Fibroblast of skin of right biceps (primary cell): ENCODE measurements at places on chromosomes 3 and 15.

DNA sequence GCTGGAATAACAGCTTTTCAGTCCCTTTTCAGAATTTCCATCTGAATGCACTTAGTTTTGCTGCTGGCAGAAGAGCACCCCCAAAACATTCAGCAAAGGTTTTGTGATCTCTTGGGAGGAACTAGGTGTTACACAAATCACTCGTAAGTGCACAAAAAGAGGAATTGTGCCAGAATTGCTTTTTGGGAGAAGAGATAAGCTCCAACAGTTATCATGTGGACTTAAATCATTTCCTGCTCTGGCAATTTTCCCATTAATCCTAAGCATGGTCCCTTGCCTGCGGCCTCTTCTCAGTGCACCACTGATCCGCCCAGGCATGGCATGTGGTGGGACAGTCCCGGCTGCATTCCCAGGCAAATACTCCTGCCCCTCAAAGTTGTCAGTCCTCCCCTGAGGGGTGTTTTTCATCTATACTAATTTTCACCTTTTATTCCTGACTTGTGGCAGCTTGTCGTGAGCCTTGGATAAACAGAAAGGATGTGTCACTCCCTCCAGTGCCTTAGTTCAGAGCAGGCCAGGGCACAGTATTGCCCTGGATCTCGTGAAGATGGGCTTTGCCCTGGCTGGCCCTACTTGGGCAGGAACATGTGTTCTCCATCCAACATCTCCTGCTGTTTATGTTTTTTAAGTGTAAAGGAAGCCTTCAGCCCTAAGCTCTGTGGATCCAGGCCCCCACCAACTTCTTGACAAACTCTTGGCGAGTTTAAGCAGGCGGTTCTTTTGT, 44.6 kb upstream of the VILL start:
- peak; percentile 61 for DNase-seq

GRCh38 chr15:94951538-94951937, 720.2 kb downstream of the MCTP2 start:
- no peak for DNase-seq

- no peak for DNase-seq
These were observed 16.4 kb downstream of the CHRNA3 start for GRCh38 chr15:78604420-78604819.

GRCh38 chr3:111861391-111861790, 2.3 kb downstream of the PHLDB2 start:
- no peak for DNase-seq

DNA sequence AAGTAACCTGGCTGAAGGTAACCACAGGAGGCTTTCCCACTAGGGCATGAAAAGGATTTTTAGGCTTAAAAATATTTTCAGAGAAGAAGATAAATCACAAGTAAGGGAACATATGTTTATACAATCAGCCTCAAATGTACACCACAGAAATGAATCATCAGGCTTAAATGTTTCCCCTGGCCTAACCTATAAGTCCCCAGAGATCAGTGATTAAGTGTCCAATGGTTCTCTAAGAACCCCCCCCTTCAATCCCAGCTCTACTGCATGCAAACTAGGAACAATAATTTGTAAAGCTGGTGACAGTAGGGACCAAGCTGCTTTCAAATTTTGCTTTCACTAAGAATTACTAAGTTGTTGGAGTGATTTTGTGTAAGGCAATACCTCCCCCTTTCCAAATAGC, 431.6 kb upstream of the LMCD1 start:
- DNase-seq: peak; percentile 67

DNA sequence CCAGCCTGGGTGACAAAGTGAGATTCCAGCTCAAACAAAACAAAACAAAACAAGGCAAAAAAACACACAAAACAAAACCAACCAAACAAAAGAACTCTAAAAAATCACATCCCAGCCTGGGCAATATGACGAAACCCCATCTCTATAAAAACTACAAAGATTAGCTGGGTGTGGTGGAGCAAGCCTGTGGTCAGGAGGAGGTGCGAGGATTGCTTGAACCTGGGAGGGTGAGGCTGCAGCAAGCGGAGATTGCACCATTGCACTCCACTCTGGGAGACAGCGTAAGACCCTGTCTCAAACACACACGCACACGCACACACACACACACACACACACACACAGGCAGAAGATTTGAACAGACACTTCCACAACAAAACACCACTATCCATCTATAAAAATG, 99.6 kb downstream of the SHQ1 start:
- no peak for DNase-seq

- peak; percentile 94 for DNase-seq
These were observed 33.2 kb downstream of the ITGB5 start for GRCh38 chr3:124854009-124854408.

DNA sequence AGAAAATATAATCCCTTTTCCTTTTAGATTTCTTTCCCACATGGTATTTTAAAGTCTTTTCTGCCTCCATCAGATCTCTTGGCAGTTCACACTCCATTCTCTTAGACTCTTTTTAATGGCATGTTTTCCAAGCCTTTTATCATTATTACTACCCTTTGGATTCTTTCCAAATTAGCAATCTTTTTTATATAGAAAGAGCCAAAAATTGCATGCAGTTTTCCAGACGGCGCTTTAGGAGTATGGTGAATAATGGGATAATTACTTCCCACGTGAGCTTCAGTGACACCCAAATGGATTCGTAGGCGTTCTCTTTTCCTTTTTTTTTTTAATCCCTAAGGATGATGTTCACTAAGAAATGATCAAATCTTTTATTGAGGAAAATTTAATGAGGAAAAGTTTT, 354.8 kb upstream of the DNAJC19 start:
- DNase-seq: no peak

GRCh38 chr15:50377867-50378751, 23.1 kb upstream of the GABPB1 start:
- no peak for DNase-seq

- no peak for DNase-seq
These were observed 53.0 kb downstream of the THSD4 start for GRCh38 chr15:71168166-71168834.
